ENCODE measurements at places on chromosomes 13 and 19.
A peak's percentile ranks its signal among the peaks of the same experiment; 100 is the strongest.

- no peak for DNase-seq
- H3K27me3 ChIP-seq = no peaks in the 10 kb centered on the region
- no peaks in the 10 kb centered on the region for H3K4me1 ChIP-seq
- H3K27ac ChIP-seq = no peak overlapping the region
- no peak overlapping the region for H3K4me3 ChIP-seq
These were observed 50.0 kb downstream of the PIN1 start for GRCh38 chr19:9885077-9885552.

DNA sequence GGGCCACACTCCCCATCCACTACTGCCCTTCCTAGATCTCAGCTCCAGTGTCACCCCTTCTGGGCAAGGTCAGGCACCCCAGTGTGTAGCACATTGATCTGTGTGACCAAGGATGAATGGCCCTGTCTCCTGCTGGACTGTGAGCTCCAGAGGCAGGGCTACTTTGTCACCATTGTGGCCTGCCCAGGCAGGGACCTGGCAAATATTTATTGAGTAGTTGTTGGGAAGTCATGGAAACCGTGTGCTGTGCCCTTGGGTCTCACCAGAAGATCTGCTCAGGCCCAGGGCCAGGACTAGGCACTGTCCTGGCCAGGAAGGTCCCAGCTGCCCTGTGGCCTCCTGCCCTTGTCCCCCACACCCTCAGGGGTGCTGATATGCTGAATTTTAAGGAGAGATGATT lies 10.5 kb downstream of the NACC1 start:
- no peak for DNase-seq
- no peak overlapping the region for H3K4me3 ChIP-seq

DNA sequence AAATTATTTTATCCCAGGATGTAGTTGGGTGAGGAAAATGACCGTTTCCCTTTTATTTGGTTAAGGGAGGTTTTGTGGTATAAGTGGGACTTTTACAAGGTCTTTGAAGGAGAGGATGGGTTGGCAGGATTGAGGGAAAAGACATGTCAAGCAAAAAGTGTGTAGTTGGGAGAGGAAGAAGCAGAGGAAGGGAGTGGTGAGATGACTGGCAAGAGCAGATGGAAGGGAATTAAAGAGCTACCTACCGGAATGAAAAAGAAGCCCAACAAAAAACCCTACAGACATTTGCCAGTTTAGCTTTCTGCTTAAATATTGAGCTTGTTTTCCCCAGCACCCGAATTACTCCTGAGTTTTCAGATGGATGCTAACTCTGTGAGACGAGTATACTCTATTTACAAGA lies 19.6 kb downstream of the FRY start:
- no peaks in the 10 kb centered on the region for H3K27me3 ChIP-seq
- peaks cover 8% of the 10 kb centered on the region for H3K4me1 ChIP-seq
- no peaks in the 10 kb centered on the region for H3K36me3 ChIP-seq
- H3K27ac ChIP-seq = no peak overlapping the region

DNA sequence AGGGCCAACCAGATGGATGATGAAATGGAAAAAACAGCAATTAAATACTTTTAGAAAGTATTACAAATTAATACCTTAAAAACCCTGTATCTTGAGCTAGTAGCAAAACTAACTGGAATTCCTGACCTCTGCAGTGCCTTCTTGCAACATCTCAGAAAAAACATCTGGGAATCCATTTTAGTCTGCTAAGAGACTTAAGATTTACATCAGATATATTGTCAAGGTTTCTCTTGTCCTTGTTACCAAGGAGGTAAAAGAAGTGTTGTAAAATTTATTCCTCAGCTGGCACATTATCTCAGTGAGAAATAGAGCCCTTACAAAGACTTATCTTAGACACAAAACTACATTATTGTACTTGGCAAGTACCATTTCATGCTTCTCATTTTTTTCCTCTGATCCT lies 18.5 kb downstream of the KCNRG start:
- DNase-seq = no peak
- H3K36me3 ChIP-seq = no peaks in the 10 kb centered on the region
- no peak overlapping the region for H3K4me3 ChIP-seq
- no peaks in the 10 kb centered on the region for H3K27me3 ChIP-seq

DNA sequence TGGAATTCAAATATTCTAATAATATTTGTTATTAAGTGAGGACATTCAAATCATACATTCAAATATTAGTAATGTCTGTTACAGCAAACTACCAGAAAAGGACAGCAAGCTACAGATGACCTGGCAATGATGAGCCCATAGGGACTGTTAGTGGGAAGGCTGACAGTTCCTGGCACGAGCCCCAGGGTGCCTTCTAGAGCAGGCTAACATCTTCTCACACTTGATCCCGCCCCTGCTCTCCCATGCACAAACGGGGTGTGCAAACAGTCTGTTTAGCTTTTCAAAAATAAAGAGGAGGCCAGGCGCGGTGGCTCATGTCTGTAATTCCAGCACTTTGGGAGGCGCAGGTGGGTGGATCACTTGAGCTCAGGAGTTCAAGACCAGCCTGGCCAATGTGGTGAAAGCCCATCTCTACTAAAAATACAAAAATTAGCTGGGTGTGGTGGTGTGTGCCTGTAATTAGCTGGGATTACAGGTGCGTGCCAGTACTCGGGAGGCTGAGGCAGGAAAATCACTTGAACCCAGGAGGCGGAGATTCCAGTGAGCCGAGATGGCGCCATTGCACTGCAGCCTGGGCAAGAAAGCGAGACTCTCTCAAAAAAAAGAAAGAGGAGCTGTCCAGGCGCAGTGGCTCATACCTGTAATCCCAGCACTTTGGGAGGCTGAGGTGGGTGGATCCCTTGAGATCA lies 9.6 kb upstream of the GARRE1 start:
- no peaks in the 10 kb centered on the region for H3K36me3 ChIP-seq
- no peak for DNase-seq
- no peaks in the 10 kb centered on the region for H3K4me1 ChIP-seq

DNA sequence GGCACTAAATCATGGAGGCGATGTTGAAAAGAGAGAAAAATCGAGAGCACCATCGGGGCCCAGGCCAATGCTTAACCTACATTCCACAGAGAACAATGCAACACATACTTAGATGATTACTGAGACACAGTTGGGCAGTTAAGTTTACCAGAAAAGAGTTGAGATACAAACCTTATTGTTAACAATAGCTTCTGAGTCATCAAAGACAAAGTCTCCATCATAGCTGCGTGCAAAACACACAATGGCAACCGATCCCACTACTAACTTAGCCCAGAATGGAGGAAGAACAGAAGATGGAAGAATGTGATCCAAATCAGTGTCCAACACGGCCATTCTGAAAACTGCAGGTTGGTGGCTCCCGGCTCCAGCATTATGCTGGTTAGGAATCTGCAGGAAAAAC lies 6.2 kb downstream of the TMTC4 start:
- H3K27me3 ChIP-seq = no peaks in the 10 kb centered on the region
- peaks cover 42% of the 10 kb centered on the region for H3K36me3 ChIP-seq
- no peak overlapping the region for H3K4me3 ChIP-seq
- H3K4me1 ChIP-seq = peaks cover 3% of the 10 kb centered on the region

- H3K27me3 ChIP-seq = no peaks in the 10 kb centered on the region
- no peak for DNase-seq
- H3K27ac ChIP-seq = no peak overlapping the region
- no peak overlapping the region for H3K4me3 ChIP-seq
These were observed 76.9 kb downstream of the ITGBL1 start for GRCh38 chr13:101529422-101529821.

DNA sequence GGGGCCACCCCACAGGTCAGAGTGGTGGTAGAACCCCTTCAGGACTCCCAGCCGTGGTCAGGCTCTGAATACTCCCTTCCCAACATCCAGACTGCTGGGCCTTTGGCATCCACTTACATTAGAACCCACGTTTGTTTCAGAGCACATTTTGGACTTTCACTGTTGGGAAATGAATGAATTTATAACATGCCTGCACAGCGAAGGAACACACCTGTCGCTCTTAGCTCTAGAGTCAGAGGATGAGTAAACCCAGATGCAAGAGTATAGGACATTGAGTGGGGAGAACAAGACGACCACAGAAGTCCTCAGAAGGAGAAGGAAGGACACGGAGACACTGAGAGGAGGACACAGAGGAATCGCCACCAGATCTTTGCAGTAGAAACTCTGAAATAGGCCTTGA lies 30.9 kb downstream of the SHISA2 start:
- no peaks in the 10 kb centered on the region for H3K36me3 ChIP-seq
- no peak overlapping the region for H3K4me3 ChIP-seq
- no peak for DNase-seq
- H3K4me1 ChIP-seq = peaks cover 28% of the 10 kb centered on the region
- no peaks in the 10 kb centered on the region for H3K27me3 ChIP-seq
- H3K27ac ChIP-seq = no peak overlapping the region

DNA sequence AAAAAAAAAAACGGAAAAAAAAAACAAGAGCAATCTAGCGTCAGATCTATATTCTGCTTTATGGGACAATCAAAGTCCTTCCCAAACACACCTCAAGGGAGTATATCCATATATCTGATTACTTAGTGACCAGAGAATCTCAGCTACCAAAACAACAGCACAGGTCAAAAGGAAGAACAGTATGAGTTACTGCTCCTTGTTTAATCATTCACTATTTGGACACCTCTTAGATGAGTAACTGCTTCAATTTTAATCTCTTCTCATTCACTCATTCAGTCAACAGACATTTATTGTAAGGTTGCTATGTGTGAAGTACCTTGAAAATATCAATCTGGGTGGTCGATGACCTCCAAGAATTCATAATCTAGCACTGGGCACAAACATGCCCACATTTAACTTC lies 193.2 kb downstream of the IRS2 start:
- H3K4me3 ChIP-seq = no peak overlapping the region
- no peak overlapping the region for H3K27ac ChIP-seq
- H3K27me3 ChIP-seq = no peaks in the 10 kb centered on the region
- no peak for DNase-seq
- H3K36me3 ChIP-seq = no peaks in the 10 kb centered on the region

GRCh38 chr13:30872685-30873461 lies 33.2 kb upstream of the MEDAG start:
- H3K27me3 ChIP-seq = no peaks in the 10 kb centered on the region
- no peak overlapping the region for H3K4me3 ChIP-seq
- no peak for DNase-seq

- DNase-seq = no peak
- H3K4me1 ChIP-seq = no peaks in the 10 kb centered on the region
- H3K27ac ChIP-seq = no peak overlapping the region
- no peaks in the 10 kb centered on the region for H3K36me3 ChIP-seq
- no peaks in the 10 kb centered on the region for H3K27me3 ChIP-seq
These were observed 288.5 kb downstream of the NALCN start for GRCh38 chr13:101127741-101128353.

DNA sequence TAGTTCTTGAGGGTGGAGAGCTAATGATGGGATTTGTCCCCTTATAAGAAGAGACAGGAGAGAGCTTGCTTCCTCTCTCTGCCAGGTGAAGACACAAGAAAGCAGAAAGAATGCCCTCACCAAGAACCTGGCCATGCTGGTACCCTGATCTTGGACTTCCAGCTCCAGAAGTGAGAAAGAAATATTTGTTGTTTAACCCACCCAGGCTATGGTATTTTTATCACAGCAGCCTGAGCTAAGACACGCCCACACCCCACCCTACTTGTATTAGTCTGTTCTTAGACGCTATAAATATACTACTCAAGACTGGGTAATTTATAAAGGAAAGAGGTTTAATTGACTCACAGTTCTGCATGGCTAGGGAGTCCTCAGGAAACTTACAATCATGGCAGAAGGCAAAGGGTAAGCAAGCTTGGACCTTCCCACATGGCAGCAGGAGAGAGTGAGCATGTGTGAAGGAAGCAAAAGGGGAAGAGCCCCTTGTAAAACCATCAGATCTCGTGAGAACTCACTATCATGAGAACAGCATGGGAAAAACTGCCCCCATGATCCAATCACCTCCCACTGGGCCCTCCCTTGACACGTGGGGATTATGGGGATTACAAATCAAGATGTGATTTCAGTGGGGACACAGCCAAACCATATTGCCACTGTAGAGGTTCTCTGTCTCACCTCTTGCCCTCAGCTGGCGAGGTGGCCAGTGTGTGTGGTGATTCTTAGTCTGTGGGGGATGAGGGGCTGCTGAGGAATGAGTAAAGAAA lies 57.4 kb upstream of the RCBTB2 start:
- H3K36me3 ChIP-seq = no peaks in the 10 kb centered on the region
- peaks cover 13% of the 10 kb centered on the region for H3K4me1 ChIP-seq
- H3K4me3 ChIP-seq = no peak overlapping the region
- H3K27me3 ChIP-seq = no peaks in the 10 kb centered on the region
- H3K27ac ChIP-seq = no peak overlapping the region

DNA sequence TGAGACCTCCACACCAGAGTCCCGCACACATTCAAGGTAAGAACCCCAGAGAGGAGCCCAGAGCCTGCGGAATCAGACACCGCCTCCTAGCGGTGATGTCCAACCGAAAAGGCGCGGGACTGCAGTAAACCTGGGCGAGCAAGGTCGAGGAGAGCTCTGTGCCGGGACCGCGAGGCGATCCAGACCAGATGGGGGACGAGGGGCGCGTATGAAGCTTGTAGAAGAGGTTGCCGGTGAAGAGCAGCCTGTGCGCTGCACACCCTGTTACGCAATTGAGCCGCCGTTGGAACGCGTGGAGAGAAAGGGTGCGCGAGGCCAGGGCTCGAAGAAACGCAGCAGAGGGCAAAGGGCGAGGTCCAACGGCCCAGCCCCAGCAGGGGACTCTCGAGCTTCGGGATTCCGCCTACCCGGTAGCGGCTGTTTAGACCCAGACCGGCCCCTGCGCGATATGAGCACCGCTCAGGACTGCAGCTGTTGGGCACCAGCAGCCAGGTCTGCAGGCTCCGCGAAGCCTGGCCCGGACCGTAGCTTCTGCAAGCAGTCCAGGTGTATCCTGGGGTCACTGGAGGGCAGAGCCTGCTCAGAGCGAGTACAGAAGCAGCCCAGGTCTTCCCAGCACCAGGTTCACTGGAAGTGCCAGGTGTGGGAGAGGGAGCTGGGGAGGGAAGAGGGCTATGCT lies 65.9 kb upstream of the ZNF599 start:
- no peak for DNase-seq
- H3K27me3 ChIP-seq = no peaks in the 10 kb centered on the region

- H3K4me1 ChIP-seq = peaks cover 56% of the 10 kb centered on the region
- no peaks in the 10 kb centered on the region for H3K36me3 ChIP-seq
- H3K27ac ChIP-seq = peak overlapping the region; percentile 83
- DNase-seq = peak; percentile 83
- peak overlapping the region; percentile 34 for H3K4me3 ChIP-seq
- no peaks in the 10 kb centered on the region for H3K27me3 ChIP-seq
These were observed 2.7 kb upstream of the MIDN start for GRCh38 chr19:1245494-1246264.

DNA sequence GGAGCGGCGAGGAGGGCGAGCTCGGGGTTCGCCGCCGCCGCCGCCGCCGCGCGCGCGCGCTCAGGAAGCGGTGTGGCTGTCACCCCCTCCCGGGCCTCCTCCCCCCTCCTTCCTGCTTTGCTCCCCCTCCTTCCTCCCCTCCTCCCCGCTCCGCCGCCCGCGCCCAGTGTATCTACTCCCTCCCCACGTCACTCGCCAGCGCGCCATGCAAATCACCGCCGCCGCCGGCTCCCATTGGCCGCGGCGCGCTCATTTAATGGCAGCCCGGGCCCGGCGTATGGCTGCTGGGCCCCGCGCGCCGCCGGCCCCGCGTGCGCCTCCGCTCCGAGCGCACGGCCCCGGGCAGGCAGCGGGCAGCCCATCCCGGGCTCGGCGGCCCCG lies 335 bp upstream of the SOX1 start:
- H3K36me3 ChIP-seq = no peaks in the 10 kb centered on the region
- no peak overlapping the region for H3K27ac ChIP-seq

Data from upper lobe of right lung (tissue), 1 donor.